Activated T-cell treated with anti-CD3 and anti-CD28 coated beads, Interleukin-2, amount 50 U/mL, for 1 hour (primary cell): ENCODE measurements at places on chromosomes 16 and 17.
A peak's percentile ranks its signal among the peaks of the same experiment; 100 is the strongest.

- no peak for DNase-seq
Measured at GRCh38 chr16:86259499-86259898, 250.8 kb upstream of the FOXF1 start.

GRCh38 chr16:77599793-77600415, 122.4 kb upstream of the NUDT7 start:
- no peak for DNase-seq

GRCh38 chr16:89112377-89113151, 18.9 kb downstream of the ACSF3 start:
- DNase-seq = peak; percentile 7

- DNase-seq = no peak
Measured at GRCh38 chr17:56231693-56232092, 78.4 kb downstream of the ANKFN1 start.

DNA sequence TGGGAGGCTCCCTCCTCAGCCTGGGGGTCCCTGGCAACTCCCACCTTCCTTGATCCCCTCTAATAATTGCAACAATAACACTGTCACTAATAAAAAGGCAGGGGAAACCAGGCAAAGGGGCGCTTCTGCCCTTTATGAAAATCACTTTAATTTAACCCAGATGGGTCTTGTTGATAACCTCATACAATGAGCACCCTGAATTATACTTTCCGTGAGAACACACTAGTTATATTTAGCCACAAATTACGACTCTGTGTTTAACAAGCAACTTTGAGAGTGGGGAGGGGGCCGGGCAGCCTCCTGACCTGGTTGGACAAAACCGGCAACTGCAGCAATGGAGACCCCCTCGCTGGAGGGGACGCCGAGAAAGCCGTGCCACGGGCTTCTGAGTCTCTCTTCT, 5.7 kb upstream of the BAHCC1 start:
- DNase-seq = no peak

- no peak for DNase-seq
Measured at GRCh38 chr16:67036323-67036741, 7.4 kb downstream of the CBFB start.

DNA sequence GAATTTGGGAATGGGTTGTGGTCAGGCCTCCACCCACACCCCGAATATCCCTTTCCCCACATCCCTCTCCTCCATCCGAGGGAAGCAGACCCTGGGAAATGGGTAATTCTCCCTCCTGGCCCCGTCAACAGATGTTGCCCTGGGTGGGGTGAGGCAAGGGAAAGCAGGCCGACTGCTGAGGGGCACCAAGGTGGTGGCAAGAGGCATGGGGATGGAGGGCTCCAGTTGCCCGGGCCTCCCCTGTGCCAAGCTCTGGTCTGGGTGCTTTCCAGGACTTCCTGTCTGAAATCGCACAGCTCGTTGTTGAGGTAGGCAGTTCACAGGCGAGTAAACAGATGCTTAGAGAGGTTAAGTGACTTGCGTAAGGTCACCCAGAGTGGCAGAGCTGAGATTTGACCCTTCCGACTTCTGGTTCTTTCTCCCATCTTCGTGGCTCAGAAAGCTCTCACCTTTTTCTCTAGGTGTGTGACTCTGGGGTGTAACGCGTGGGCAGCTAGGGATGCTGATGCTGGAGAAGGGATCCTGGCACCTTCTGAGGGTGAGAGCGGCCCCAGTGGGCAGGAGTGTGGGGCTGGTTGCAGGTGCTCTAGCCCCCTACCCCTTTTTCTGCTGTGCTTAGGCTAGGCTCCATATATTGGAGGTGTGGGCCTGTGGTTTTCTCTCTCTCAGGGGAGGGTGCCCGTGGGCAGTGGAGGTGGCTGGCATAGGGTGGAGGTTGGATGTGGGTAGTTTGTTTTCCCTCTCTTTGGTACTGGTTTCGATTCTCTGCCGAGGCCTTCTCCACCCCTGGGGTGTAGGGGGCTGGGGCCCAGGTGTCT, 17.2 kb downstream of the RARA start:
- no peak for DNase-seq

GRCh38 chr17:17845046-17845775, 8.4 kb upstream of the SREBF1 start:
- DNase-seq = no peak

GRCh38 chr17:42618442-42619150, 9.1 kb downstream of the TUBG1 start:
- DNase-seq = no peak

GRCh38 chr16:19288872-19289799, 3.6 kb downstream of the CLEC19A start:
- DNase-seq = no peak

DNA sequence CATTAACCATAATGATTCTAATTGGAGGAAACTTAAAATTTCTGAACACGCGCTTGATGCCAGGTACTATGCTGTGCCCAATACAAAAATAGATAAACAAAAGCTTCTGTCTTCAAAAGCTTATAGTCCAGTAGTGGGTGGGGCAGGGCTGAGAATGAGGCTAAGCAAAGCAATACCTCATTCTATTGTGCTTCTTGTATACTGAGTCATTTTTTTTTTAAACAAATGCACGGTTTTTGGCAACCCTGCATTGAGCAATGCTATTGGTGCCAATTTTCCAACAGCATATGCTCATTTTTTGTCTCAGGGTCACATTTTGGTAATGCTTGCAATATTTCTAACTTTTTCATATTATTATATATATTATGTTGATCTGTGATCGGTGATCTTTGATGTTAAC, 34.7 kb upstream of the HNF1B start:
- DNase-seq = no peak

DNA sequence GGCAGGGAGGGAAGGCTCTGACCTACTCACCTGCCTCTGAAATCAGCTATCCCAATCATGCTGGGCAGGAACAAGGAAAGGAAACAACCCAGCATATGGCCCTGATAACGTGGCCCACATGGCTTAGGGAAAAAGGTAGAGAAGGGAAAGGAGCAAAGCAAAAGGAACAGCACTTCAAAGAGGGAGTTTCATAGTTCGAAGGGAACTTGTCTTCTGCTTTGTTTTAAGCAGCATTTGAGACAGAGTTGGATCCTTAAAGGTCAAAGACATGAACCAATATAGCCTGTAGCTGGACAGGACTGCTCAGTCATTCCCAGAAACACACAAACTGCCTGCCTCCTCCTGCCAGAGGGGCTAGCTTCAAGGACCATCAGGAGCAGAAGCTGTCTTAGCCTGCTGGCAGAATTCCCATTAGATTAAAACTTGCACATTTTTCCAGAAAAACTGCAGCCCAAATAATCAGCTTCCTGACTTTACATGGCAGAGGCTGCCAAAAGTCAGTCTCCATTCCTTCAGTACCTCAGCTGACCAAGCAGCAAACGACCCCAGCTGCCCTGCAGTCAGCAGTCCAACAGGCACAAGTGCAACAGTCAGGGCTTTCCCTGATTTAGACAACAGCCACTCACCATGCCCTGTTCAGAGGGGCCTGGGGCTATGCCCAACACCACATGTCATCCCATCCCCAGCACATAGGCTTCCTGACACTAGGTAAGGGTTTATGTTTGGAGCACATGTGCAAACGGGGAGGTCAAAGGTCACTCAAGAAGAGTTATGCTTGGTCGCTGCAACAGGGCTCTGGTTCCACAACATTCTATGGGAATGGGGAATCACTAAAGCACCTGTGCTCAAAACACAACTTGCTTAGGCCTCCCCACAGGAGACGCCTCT, 32.5 kb downstream of the RANBP10 start:
- DNase-seq = no peak

- no peak for DNase-seq
Measured at GRCh38 chr17:11981862-11982261, 15.4 kb downstream of the ZNF18 start.

- no peak for DNase-seq
Measured at GRCh38 chr17:77383613-77384608, 243.1 kb downstream of the SEC14L1 start.

DNA sequence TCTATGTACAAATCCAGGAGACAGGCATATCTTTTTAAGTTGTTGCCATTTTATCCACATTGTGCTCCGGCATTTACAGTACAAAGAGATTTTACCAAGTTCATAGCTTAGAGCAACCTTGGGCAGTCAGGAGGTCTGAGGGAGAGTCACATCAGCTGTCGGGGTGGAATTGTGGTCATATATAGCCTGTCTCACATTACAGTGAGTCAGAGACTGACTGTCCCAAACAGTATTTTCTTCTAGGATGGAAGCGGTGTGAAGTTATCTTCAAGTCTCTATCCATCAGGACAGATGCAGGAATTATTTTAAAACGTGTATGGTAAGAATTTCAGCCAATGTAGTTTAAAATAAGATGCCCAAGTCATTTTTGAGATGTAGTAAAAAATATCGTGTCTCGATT, 53.0 kb downstream of the GPRC5B start:
- DNase-seq = no peak

DNA sequence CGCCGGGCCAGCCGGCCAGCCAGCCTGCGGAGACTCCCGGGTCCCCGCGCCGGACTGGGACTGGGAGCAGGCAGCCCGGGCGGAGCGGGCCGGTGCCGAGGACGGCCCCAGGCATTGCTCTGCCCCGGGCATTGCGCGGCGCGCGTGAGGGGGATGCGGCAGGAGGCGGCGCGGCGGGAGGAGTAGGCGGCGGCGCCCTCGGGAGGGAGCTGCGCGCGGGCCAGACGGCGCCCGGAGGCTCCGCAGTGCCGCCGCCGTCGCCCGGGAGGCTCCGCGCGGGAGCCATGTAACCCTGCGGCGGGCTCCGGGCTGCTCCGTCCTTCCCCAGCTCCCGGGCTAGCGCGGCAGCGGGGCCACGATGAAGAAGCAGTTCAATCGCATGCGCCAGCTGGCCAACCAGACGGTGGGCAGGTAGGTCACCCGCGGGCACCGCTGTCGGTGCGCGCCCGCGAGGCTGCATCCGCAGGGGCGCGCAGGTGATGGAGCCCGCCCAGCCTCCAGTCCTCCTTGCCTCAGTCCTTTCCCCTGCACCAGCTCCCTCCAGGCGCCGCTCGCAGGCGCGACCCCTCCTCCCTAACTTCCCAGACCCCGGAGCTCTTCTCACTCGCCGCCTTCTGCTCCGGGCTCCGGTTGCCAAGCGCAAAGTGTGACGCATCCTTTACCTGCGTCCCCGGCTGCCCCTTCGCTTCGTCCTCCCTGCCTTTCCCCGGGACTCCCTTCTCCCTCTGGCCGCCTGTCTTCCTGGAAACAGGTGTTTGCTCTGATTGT, at the start of gene ARHGAP44:
ARHGAP44 (plus strand) TSS at position 18 of the 768 bp plus-strand sequence; CDS start at position 359, 341 bp downstream.
- no peak for DNase-seq

GRCh38 chr16:81261049-81261648, 22.7 kb downstream of the BCO1 start:
- DNase-seq = no peak

DNA sequence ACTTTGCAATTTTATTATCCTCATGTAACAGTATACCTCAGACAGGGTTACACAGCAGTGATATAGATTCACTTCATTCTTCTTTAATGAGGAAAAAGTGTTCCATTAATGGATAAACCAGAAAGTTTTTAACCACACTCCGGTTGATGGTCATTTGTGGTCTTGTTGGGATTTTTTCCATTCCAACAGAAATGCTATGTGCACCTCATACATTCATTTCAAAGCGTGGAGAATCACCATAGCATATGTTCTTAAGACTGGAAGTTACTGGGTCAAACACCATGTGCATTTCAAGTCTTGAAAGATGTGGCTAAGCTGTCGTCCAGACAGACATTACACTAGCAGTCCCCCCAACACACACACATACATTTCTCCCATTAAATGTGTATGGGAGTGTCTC, 245.8 kb upstream of the CDH5 start:
- no peak for DNase-seq

GRCh38 chr16:1637526-1637925, 25.4 kb downstream of the CRAMP1 start:
- no peak for DNase-seq

DNA sequence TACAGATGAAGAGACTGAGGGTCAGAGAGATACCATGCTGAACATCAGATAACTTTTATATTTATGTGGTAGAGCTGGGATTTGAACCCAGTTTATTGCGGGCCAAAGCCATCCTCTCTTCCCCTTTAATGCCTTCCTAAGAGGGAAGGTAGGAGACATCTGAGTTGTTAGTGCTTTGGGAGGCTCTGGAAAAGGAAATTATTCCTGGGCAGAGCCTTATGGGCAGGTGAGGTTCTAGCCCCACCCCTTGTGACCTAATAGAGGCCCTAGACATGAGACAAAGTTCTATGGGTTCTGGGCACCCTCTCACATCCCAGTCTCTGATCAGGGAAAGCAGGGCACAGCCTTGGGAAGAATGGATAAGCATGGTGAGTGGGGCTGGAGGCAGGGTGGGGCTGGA, at the start of gene C17orf50:
C17orf50 (plus strand) TSS at position 301 of the 400 bp plus-strand sequence; CDS start at position 356, 55 bp downstream.
- no peak for DNase-seq

DNA sequence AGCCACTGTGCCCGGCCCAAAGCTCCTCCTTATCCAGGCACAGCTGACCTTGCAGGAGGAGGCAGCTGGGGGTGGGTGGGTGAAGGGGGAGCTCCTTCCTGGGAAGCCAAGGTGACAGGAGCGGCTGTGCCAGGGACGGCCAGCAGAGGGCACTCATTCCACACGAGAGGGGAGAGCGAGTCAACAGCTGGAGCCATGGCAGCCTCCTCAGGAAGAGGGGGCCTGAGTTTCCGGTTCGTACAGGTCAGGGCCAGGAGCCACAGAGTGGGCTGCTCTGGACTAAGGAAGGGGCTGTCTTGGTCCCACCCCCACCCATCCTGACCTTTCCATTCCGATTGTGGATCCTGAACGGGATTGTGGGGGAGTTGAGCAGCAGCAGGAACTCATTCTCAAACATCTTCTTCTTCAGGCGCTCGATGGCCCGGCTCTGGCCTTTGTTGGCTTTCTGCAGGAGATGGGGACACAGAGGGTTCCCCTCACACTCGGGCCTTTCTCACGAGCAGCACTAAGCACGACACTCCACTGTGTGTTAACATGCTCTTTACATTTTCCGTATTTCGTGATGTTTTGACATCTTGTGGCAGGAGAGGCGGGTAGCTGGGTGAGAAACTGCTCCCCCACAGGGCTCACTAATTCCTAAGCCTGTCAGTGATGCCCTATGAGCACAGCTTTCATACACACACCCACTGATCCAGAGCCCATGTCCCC, 61.6 kb downstream of the TIMM22 start:
- DNase-seq = peak; percentile 45

GRCh38 chr16:25264597-25264996, 7.0 kb upstream of the ZKSCAN2 start:
- DNase-seq = no peak

DNA sequence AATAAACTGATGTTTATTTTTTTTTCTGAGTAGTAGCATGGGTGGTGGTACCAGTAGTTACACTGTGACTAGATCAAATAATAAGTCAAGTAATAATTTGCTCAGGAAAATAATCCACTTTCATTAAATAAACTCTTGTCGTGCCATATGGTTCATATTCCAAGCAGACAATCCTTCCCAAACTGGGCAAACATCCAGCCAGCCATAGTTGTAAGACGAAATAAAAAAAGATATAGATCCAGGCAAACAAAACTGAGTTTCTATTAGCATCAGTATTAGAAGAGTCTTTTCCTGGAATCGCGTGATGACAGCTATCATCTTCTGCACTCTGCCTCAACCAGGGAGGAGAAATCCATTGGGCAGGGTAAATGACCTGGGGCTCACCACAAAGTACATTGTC, 508.4 kb upstream of the GOT2 start:
- no peak for DNase-seq

- no peak for DNase-seq
Measured at GRCh38 chr16:71895679-71896365, 491 bp downstream of the IST1 start.
